ENCODE measurements at places on chromosomes 1 and 21.

DNA sequence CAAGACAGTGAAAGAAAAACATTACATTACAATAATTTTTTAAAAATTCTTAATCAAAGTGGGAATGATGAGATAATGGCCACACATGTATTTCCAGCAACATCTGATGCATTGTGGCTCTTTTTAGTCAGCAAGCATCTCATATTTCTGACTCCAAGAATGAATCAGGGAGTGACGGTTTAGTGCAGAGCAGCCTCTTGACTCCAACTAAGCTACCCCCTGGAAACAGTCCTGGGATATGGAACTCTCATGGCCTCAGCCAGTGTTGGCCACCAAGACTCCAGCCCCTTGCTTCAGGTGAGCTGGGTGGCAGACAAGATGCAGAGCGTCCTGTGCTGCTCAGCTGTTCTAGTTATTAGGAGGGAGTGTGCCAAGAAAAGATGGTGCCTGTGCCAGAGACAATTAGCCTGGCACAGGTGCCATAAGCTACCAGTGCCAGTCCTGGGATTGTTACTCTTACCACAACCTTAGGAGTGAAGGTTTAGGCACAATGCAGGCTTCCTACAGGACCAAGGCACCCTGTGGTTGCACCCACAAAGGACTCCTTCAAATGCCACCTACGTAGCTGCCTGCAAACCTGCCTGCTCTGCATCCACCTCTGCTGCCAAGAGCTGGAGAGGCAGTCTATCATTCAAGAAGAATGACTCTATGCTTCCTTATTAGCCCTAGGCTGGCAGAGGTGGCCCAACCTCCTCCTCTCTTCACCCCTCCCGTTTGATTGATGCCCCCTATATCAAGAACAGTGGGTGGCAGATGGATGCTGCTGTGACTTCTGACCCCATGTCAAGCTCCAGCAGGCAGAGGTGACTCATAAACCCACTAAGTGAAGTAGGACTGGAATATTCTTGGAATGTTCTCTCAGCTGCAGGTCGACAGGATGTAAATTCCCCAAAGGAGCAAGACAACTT lies 6.0 kb upstream of the SEC16B start:
- DNase-seq = no peak

DNA sequence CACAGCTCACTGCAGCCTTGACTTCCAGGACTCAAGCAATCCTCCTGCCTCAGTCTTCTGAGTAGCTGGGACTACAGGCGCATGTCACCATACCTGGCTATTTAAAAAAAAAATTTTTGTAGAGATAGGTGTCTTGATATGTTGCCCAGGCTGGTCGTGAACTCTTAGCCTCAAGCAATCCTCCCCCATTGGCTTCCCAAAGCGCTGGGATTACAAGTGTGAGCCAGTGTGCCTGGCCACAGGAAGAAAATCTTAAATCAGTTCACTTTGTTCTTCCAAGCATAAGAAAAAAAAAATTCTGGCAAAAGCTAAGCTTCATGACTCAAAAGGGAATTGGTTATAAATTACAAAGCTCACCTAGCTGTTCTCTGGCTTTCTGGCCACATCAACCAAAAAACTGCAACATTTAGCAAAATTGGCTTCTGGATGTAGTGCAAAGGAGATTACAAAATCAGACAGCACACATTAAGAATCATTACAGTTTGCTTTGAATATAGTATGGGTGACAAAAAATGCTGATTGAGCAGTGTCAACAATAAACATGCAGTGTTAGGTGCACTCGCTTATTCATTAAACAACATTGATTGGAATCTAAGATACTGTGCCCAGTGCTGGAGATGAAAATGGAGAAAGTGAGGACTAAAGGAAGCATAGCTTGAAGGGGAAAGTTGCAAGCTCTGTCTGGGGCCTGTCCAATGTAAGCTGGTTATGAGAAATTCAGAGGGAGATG lies 76.7 kb downstream of the KCTD3 start:
- DNase-seq = no peak

DNA sequence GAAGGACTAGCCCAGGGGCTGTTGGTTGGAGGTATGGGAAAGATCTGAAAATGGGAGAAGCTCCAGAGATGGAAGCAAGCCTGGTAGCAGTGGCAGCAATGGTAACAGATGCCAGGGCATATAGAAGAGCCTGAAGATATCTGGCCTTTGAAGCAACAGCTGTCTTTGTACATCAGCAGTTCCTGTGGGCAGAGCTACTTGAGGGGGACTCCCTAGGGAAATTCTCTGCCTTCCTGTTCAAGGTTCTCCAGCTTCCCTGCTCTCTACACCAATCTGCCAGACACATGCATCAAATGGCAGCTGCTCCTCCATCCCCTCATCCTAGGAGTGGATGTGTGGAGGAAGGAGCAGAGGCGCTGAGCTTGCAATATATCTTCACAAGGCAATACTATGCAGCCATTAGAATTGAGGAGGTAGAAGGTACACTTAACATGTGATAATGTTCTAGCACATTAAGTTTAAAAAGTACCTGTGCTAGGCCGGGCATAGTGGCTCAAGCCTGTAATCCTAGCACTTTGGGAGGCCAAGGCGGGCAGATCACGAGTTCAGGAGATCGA lies 2.2 kb downstream of the TMEM35B start:
- no peak for DNase-seq

- no peak for DNase-seq
These were observed 372 bp downstream of the SLC25A44 start for GRCh38 chr1:156194300-156194652.

DNA sequence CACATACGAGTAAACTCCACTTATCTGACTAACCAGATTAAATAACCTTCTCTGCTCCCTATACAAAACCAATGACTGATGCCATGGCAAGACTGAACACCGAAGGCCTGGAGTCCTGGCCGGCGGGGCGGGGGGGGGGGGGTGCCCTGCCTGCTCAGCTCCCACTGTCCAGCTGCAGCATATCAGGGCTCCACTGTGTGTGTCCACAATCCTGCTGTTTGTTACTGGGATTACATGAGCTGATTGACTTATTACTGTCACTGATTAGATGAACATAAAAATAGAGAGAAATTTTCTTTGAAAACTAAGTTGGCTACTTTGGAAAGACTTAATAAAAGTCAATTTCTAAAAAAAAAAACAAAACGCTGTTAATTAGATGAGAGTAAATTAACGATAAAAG lies 24.9 kb downstream of the TMEM63A start:
- DNase-seq = no peak

DNA sequence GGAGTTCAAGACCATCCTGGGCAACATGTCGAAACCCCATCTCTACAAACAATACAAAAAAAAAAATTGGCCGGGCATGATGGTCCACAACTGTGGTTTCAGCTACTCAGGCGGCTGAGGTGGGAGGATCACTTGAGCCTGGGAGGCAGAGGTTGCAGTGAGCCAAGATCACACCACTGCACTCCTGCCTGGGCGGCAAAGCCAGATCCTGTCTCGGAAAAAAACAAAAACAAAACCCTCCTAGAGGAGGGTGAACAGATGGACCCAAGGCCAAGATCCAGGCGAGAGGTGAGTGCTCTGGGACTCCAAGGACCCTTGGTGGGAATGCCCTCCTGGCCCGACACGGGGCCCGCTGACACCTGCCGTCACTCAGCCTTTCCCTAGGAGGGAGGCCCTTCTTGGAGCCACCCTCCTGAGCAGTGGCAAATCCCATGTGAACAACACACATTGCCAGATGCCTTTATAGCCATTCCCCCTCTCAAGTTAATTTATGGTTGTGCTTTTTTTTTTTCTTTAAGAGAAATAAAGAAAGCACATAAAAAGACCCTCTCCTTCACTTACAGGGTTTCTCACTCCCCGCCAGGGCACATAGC lies 380 bp downstream of the TFF2 start:
- DNase-seq = no peak

DNA sequence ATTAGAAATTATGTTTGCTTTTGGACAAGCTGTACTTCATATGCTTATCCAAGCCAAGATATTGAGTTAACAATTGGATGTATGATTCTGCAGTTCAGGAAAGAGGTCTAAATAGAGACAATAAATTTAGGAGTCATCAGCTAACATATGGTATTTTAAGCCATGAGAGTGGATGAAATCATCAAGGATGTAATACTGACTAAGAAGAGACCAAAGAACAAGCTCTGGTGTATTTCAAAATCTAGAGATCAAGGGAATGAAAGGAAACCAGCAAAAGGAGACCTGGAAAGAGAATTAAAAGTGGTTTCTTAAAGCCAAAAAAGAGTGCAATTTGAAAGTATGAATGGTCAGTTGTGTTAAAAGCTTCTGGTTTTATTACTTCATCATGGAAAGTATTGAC lies 183.6 kb upstream of the BEND5 start:
- DNase-seq = no peak

- DNase-seq = no peak
These were observed 110.1 kb upstream of the ZNHIT6 start for GRCh38 chr1:85818371-85818770.

DNA sequence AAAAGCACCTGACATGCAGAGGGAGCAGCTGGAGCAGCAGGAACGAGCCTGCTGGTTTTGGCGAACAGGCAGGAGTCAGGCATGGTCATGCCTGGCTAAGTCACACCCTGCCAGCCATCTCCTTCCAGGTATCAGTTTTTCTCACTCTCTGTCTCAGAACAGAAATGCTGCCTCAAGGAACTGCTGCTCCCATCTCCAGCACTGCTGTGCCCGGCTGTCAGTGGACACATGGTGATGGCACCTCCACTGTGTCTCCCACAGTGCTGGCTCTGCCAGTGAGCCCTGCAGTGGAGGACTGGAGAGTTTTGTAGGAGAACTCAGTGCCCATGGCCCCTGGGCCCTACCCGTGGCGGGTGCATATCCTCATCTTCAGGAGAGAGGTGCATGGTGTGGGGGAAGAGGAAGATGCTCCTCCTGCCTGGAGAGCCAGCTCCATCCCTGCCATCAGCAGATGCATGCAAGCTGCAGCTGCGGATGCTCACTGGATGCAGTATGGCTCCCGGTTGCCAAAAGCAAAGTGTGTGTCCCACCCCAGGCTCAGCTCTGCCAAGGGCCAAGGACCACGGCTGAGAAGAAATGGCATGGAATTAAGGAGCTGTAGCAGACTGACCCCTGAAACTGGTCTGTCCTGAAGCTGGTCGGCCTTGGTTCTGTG lies 114.7 kb downstream of the GRIK3 start:
- DNase-seq = no peak

DNA sequence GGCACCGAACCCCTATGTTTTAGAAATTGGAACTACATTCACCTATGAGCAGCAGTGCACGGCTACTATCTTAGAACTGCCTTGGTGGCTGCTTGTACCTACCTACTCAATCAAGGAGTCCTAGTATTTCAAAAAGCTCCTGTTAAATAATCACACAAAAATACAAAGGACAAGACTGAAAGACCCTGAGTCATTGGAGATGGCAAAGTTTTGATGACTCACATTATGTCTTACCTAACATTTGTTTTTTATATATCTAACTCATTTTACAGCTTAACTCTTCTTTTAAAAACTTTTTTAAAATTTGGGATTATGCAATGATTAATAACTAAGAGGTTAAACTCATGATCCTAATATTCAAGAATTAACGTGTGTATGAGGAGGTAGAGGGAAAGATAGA lies 1206.0 kb upstream of the TMPRSS15 start:
- no peak for DNase-seq

GRCh38 chr1:115364046-115364779 lies 26.2 kb upstream of the NGF start:
- no peak for DNase-seq

GRCh38 chr1:88698764-88699163 lies 14.7 kb downstream of the PKN2 start:
- no peak for DNase-seq

- no peak for DNase-seq
These were observed 4.9 kb upstream of the B4GALT3 start for GRCh38 chr1:161182214-161182613.

DNA sequence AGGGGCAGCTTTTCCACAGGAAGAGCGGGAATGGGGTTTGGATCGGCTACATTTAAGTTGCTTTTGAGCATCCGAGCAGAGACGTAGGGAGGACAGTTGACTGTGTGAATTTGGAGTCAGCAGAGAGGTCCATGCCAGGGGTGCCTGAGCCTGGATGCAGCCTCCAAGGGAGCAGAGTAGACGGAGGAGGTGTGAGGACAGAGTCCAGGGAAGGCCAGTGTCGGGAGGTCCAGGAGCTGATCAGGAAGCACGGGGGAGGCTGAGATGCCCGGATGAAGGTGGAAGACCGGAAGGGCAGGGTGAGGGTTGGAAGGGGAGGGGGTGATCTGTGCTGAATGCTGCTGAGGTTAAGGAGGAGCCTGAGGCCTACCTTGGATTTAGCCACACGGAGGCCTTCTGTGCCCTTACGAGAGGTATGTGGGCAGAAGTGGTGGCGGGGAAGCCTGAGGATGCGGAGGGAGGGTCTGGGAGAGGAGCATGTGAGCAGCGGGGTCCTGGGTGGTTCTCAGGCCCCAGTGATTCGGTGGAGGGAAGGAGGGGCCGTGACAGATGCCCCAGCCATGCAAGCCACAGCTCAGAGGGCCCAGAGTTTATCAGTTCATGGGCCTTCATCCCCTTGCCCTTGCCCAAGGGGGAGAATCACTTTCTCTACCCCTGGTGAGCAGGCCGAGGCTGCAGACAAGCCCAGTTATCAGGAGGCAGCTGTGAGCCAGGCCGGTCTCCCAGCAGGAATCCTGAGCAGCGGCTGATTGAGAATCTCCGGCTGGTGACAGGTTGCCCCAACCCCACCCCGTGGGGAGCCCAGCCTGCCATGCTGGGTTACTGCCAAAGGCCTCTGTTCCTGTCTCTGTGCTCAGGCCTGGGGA lies 54.0 kb upstream of the ACTL8 start:
- DNase-seq = no peak

DNA sequence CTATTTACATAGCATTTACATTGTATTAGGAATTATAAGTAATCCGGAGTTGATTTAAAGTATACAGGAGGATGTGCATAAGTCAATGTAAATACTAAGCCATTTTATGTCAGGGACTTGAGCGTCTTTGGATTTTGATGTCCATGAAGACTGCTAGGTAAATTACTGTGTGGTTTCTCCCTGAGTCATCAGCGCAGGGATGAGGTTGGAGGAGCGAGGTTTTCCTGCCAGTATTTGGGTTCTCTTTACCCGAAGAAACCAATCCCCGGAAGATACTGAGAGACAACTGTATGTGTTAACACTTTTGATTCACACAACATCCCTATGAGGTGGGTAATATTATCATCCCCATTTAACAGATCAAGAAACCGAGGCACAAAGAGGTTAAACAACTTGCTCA lies 29.3 kb downstream of the BATF3 start:
- DNase-seq = no peak

- DNase-seq = no peak
These were observed 46.8 kb downstream of the MACO1 start for GRCh38 chr1:25477448-25478034.

- no peak for DNase-seq
These were observed 2.5 kb upstream of the SAMD11 start for GRCh38 chr1:921011-921837.

GRCh38 chr1:110436635-110437034 lies 14.3 kb upstream of the PROK1 start:
- DNase-seq = no peak

- no peak for DNase-seq
These were observed 90.1 kb downstream of the OMA1 start for GRCh38 chr1:58456470-58456869.

Data from activated naive CD4-positive, alpha-beta T cell (primary cell).